ENCODE measurements at places on chromosomes 11 and 22. TPM values are rescaled to one million over a fixed set of nuclear protein-coding genes. Genes with fewer than 3 reads are reported as not detected.

DNA sequence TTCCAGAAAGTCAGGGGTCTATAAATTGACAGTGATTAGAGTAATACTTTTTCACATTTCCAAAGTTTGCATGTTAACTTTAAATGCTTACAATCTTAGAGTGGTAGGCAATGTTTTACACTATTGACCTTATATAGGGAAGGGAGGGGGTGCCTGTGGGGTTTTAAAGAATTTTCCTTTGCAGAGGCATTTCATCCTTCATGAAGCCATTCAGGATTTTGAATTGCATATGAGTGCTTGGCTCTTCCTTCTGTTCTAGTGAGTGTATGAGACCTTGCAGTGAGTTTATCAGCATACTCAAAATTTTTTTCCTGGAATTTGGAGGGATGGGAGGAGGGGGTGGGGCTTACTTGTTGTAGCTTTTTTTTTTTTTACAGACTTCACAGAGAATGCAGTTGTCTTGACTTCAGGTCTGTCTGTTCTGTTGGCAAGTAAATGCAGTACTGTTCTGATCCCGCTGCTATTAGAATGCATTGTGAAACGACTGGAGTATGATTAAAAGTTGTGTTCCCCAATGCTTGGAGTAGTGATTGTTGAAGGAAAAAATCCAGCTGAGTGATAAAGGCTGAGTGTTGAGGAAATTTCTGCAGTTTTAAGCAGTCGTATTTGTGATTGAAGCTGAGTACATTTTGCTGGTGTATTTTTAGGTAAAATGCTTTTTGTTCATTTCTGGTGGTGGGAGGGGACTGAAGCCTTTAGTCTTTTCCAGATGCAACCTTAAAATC, 5.3 kb downstream of the MALAT1 start:
- H3K4me1 ChIP-seq: peaks cover 17% of the 10 kb centered on the region
- no peaks in the 10 kb centered on the region for H3K27me3 ChIP-seq
- H3K4me3 ChIP-seq: peak overlapping the region; percentile 75
- no peak for DNase-seq
- H3K36me3 ChIP-seq: peaks cover 15% of the 10 kb centered on the region

GRCh38 chr11:120538707-120539106, 27.2 kb downstream of the GRIK4 start:
- no peaks in the 10 kb centered on the region for H3K4me1 ChIP-seq
- H3K27me3 ChIP-seq: no peaks in the 10 kb centered on the region
- no peaks in the 10 kb centered on the region for H3K36me3 ChIP-seq
- DNase-seq: no peak
- H3K27ac ChIP-seq: no peak overlapping the region
- no peak overlapping the region for H3K4me3 ChIP-seq

GRCh38 chr11:958101-958500, 32.4 kb downstream of the AP2A2 start:
- H3K27ac ChIP-seq: no peak overlapping the region
- H3K4me1 ChIP-seq: peaks cover 8% of the 10 kb centered on the region
- no peaks in the 10 kb centered on the region for H3K27me3 ChIP-seq
- H3K36me3 ChIP-seq: peaks cover 6% of the 10 kb centered on the region

DNA sequence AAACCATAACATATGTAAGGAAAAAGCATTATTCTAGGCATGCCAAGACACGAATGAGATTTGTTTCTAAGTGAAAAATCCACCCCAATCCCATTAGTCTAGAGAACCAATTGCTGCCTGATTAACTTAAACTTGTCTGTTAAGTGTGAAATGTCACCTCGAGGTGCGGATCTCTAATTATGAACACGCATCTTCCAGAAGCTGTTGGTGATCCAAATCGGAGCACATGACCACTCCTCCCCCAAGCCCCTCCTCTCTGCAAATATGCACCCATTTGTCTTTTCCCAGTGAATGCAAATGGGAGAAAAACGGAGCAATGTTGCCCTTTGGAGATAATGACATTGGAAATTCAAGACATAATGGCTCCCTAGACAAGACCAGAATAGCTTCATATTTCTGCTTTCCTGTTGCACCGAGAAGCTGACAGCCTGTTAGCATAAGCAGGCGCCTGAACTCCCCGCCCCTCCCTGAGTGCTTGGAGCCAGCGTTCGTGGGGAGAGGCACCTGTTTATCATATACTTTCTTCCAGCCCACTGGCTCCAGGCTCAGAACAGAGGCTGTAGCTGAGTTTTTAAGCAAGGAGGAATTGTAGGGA, 6.0 kb upstream of the FXYD6 start:
- H3K4me3 ChIP-seq: no peak overlapping the region
- H3K4me1 ChIP-seq: no peaks in the 10 kb centered on the region
- H3K27ac ChIP-seq: no peak overlapping the region
- no peak for DNase-seq
- H3K27me3 ChIP-seq: no peaks in the 10 kb centered on the region

DNA sequence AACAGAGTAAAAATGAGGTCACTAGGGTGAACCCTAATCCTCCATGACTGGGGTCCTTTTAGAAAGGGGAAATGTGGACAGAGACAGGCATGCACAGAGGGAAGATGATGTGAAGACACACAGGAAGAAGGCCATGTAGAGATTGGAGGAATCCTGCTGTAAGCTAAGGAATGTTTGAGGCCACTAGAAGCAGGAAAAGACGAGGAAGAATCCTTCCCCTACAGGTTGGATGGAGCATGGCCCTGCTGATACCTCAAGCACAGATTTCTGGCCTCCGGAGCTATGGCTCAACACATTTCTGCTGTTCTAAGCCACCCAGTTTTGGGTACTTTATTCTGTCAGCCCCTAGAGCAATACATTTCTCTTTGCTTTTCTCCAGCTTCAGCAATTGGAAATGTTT, 486.9 kb downstream of the MIAT start:
- H3K36me3 ChIP-seq: no peaks in the 10 kb centered on the region
- no peaks in the 10 kb centered on the region for H3K4me1 ChIP-seq
- DNase-seq: no peak
- H3K27me3 ChIP-seq: peaks cover 46% of the 10 kb centered on the region

- no peak overlapping the region for H3K27ac ChIP-seq
- peaks cover 23% of the 10 kb centered on the region for H3K4me1 ChIP-seq
- no peaks in the 10 kb centered on the region for H3K27me3 ChIP-seq
- H3K36me3 ChIP-seq: no peaks in the 10 kb centered on the region
- no peak for DNase-seq
Measured at GRCh38 chr22:28222571-28222970, 303.5 kb upstream of the PITPNB start.

GRCh38 chr22:38273135-38273826, 471 bp upstream of the TMEM184B start:
- peaks cover 51% of the 10 kb centered on the region for H3K4me1 ChIP-seq
- no peaks in the 10 kb centered on the region for H3K36me3 ChIP-seq
- no peaks in the 10 kb centered on the region for H3K27me3 ChIP-seq

DNA sequence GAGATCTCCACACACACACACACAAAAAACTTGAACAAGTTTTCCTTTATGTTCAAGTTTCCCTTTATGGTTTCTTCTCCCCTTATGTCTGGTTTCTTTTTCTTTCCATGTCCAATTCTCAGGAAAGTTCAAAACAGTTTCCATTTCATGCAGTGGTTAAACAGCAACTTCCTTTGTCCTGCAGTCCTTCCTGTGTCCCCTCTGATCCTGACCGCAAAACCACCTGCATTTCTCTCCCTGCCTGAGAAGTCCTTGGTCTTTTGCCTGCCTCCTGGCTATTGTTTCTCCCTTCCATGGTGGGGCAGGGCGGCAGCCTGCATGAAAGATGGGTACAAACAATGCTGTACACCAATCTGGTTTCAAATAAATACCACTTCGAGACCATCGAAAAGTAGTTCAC, 58.3 kb upstream of the SORL1 start:
- no peaks in the 10 kb centered on the region for H3K27me3 ChIP-seq
- no peak for DNase-seq
- H3K27ac ChIP-seq: no peak overlapping the region
- H3K4me3 ChIP-seq: no peak overlapping the region
- no peaks in the 10 kb centered on the region for H3K36me3 ChIP-seq
- H3K4me1 ChIP-seq: peaks cover 6% of the 10 kb centered on the region

DNA sequence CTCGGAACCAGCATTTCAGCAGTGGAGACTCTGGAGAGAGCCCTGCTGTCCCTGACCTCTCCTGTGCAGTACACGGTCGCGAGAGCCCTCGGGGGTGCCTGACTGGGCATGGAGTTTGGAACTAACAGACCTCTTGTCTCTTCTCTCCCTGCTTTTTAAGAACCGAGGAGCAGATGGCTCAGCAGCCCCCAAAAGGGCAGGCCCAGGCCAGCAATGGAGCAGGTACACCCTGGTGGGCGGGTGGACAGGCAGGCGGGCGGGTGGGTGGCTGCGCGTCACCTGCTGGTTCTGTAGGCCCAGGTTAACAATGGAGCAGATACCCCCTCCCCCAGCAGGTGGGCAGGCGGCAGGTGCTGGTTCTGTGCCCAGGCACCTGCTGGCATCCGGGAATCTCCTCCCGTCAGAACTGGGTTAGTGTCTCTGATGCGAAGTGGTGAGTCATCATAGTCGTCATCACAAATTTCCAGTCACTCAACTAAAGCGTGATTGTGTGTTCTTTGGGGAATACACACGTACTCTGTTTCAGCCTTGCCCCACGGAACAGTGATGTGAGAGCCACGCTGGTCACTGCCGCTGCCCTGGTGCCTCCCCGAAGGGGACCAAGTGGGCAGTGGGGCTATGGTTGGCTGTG, 41.1 kb downstream of the GRAMD4 start:
- H3K27ac ChIP-seq: no peak overlapping the region
- no peak for DNase-seq
- no peaks in the 10 kb centered on the region for H3K4me1 ChIP-seq
- no peaks in the 10 kb centered on the region for H3K27me3 ChIP-seq
- H3K4me3 ChIP-seq: no peak overlapping the region

DNA sequence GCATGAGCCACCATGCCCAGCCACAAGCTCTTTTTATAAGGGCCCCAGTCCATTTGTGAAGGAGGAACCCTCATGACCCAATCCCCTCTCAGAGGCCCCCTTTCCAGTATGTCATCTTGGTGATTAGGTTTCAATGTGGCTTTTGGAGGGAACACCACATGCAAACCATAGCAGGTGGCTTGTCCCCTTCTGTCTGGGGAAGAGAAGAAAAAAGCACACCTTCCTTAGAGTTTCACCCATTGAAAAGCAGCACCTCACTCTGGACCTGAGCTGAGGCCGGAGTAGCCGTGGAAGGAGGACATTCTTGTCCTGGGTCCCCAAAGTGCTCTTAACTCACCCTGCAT, 25.4 kb downstream of the NEAT1 start:
- no peak for DNase-seq
- H3K4me3 ChIP-seq: no peak overlapping the region
- peaks cover 22% of the 10 kb centered on the region for H3K4me1 ChIP-seq
- H3K27ac ChIP-seq: no peak overlapping the region
- no peaks in the 10 kb centered on the region for H3K27me3 ChIP-seq

Gene NLRP6
- total RNA-seq: not detected

Gene NLRP10
- total RNA-seq: not detected

Gene MMP11
- 5.8 TPM for total RNA-seq
